DMS 273 treated with DMSO at 0.1 percent for 48 hours (cell line): ENCODE measurements at places on chromosomes 2 and 18.

GRCh38 chr18:61803393-61803792 is 89.4 kb downstream of the RNF152 start:
- DNase-seq, result no peak

DNA sequence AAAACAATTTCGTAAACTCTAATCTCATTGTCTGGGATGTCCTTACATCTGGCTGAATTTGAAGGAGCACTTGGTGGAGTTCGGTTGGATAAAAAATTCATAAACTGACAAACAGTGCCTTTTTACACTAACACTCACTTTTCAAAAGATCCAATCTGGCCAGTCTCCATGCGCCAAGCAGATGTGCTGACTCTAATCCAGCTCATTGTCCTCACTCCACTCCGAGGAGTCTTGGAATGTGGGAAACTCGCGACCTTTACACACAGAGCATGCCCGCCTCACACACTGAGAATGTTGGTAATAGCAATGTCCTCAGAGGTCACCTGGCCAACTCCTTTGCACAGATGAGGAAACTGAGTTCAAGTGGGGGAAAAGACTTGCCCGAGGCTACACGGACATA is 66.8 kb downstream of the XDH start:
- DNase-seq, result no peak

DNA sequence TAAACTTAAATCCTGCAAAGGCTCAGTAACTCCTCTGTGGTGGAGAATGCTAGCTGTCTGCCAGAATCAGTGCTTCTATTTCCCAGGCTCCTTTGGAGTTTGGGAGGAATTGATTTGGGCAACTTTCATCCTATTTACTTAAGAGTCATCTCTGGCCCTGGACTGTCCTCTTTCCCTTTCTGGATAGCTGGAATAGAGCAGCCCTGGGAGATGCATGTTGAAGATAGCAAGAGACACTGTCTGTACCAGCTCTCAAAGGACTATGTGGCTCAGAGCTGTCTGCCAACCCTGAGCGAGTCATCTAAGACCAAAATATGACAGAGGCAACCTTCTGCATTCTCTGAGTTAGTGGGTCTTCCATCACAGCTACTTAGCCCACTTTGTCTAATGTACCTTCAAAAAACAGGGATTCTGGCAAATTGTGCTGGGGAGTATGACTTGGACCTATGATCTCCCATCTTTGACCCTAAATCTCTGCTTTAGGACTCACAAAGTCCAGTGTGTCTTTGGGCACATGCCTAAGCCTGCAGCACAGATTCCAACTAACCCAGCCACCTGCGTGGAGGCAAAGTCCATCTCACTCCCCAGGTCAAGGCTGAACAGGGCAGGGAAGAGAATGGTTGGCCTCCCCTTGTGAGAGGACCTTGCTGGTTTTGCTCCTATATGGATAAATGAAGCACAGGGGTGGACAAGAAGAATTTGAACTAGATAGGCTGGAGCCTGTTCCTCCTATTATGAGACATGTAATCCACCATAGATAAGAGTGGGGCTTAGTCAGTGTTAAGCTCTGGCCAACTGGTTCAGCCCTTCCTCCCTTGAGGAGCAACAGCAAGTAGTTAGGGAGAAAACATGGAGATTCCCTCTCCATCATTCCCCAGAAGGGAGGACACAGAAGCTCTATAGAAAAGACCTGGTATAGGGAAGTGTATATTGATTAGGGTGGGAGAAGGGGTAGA is 99.1 kb upstream of the PELI1 start:
- DNase-seq, result no peak

DNA sequence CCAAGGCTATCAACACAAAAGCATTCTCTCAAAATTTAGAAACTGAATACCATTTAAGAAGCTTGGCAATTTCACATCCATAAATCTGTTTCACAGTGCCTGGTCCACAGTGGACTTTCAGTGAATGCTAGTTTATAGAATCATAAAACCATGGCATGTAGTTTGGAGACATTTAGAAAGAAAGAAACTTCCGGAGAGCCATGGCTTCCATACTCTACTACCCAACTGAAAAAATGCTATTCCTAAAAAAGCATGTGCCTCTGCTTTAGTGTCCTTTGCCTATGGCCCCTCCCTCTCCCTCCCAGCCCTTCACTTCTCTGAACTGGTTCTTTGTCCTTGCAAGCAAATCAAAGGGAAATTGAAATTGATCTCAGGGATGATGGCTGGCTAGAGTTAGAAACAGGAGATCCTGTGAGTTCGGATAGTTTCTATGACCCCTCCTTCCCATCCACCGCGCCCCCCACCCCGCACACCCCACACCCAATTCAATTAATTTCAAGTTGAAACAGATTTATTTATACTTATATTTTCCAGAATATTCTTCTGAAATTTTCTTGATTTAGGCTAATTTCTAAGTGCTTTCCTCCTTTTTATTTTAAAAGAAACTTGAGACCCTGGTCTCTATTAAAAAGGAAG is 248.3 kb downstream of the TRIB2 start:
- no peak for DNase-seq

DNA sequence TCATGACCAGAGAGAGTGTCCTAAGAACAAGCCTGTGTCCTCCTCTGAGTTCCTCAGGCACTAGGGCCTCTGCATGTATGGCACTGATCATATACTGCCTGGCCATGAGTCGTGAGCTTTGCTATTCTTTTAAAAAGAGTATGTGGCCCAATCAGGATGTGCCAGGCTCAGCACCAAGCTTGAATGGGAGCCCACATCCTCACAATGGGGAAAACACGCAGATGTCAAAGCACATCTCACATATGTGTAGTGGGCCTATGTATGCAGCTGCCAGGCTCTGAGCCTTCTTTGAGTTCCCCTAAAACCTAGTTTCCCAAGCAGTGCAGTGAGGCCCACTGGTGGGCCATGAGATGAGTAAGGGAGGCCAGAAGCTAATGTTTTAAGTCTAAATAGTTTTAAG is 69.9 kb upstream of the SLC1A4 start:
- DNase-seq, result no peak
